ENCODE measurements at places on chromosomes 2 and 18.

- no peak for DNase-seq
Measured at GRCh38 chr2:237689336-237690131, 62.1 kb downstream of the LRRFIP1 start.

DNA sequence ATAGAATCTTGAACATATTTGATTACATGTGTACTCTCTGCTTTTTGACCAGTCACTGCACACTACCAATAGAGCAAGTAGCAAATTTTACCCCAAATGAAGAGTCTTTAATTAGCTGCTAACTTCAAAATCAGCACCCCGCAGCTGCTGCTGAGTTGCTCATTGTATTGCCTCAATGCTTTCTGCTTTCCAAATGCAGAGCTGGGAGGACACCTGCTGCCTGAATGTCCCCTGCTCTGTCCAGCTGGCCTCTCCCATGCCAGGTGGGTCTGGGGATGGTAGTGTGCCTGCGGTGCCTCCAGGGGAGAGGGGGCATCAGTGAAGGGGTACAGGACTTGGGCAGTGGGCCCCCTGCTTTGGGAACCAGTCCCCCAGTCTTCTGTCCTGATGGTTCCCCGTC, 184.8 kb downstream of the PRKCE start:
- no peak for DNase-seq

GRCh38 chr2:113024764-113025163, 19.5 kb downstream of the IL36A start:
- DNase-seq, result no peak

DNA sequence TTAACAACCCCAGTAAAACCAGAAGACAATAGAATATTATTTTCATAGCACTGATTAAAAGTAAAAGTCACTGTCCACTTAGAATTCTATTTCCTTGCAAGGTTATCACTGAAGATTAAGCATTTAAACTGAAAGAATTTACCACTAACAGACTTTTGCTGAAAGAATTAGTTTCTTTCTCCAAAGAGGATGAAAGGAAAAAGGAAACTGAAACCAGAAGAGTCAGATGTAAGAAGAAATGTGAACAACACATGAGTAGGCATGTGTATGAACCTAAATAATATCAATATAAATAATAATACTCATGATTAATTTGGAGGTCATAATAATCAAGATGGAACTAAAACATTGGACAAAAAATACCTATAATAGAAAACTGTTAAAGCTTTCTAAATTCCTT, 82.4 kb upstream of the KLHL29 start:
- DNase-seq, result no peak

GRCh38 chr2:235864733-235865515, 303.3 kb downstream of the GBX2 start:
- DNase-seq, result no peak

Data from cortex of kidney (tissue), 1 donor.